ENCODE measurements at places on chromosomes 7 and 10. TPM values are rescaled to one million over a fixed set of nuclear protein-coding genes. Genes with fewer than 3 reads are reported as not detected.

DNA sequence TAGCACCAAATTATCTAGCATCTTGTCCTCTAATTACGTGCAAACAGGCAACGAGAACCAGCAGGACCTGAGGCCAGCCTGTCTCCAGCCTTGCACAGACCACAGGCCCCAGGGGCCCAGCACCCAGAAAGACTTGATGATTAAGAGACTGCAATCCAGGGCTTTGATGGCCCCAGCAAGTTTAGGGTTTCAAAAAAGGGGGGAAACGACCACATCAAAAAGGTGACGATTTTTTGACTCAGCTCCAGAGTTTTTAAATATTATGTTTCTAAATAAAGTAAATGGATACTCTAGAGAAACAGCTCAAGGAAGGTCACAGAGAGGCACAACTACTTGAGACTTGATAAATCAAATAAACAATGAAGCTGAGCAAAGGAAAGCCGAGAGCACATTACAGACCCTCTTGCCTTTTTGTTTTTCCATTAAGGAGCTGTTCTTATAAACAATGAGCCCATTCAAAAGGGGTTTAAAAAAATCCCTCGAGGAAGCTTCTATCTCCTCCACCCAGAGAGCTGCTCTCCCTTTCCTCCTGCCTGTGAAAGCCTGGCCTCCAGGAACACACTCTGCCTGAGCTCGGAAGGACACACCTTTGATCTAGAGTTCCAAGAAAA is 44.1 kb downstream of the GLI3 start:
- peaks cover 18% of the 10 kb centered on the region for H3K4me1 ChIP-seq
- peak; percentile 15 for DNase-seq
- no peaks in the 10 kb centered on the region for H3K36me3 ChIP-seq
- H3K27ac ChIP-seq: no peak overlapping the region
- no peaks in the 10 kb centered on the region for H3K27me3 ChIP-seq

DNA sequence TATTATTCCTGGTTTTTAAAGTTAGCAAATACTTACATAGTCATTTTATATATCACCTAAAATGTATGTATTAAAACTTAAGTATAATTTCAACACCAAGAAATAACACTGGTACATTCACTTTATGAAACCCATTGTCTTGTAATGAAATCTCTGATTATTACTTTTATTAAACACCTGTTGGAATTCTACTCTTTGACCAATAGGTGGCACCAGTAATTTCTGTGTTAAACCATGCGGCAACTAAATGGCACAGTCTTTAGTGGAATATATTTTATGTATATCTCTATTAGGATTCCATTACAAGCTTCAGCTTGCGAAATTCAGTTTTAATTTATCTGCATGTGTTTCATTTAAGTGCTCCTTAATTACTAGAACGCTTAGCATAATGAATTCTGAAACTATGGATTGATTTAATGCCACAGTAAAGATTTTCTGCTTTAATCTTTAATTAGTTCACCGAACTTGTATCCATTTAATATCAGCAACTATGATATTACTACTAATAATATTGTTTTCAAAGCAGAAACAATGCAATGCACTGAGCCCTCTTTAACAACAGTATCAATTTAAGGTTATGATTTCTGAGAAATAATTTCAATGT is 181.3 kb downstream of the MAGI2 start:
- H3K4me1 ChIP-seq: peaks cover 7% of the 10 kb centered on the region
- no peaks in the 10 kb centered on the region for H3K36me3 ChIP-seq
- no peaks in the 10 kb centered on the region for H3K27me3 ChIP-seq
- peak; percentile 55 for DNase-seq
- no peak overlapping the region for H3K4me3 ChIP-seq

GRCh38 chr10:68461032-68461431 is 10.7 kb downstream of the DNA2 start:
- H3K4me3 ChIP-seq: no peak overlapping the region
- no peak for DNase-seq
- no peaks in the 10 kb centered on the region for H3K27me3 ChIP-seq
- H3K4me1 ChIP-seq: no peaks in the 10 kb centered on the region
- H3K27ac ChIP-seq: no peak overlapping the region

DNA sequence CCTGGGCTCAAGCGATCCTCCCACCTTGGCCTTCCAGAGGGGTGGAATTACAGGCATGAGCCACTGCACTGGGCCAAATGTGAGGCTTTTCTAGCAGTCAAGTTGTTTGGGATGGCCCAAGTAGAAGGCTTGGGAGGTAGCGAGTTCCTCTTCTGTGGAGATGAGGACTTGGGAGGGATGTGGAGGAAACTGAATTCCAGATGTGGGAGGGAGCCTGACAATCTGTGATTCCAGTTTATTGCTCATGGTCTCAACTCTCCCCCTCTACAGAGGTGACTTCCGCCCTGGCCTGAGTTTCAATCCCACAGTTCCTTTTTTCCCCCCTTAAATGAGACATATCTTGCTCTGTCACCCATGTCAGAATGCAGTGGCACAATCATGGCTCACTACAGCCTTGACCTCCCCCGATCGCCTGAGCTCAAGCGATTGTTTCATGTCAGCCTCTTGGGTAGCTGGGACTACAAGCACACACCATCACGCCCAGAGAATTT is 3.4 kb downstream of the STYXL1 start:
- peaks cover 4% of the 10 kb centered on the region for H3K4me1 ChIP-seq
- H3K27ac ChIP-seq: no peak overlapping the region
- H3K36me3 ChIP-seq: peaks cover 2% of the 10 kb centered on the region
- DNase-seq: no peak

DNA sequence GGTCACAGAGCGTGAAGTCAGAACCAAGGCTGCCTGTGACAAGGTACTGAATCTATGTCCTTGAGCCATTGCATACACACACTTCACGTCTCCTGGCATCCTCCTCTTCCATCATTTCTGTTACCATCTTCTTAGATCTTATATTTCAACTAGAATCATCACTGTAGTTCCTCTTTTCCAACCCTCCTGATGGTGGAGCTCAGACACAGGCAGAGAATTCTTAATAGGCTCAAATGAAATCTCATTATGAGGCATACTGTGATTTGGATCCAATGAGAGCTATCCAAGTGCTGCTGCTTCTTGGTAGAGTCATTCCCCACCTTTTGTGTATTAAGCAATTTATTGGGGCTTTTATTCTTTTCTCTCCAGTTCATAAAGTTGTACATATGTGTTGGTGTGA is 113.2 kb downstream of the CALCR start:
- H3K4me1 ChIP-seq: no peaks in the 10 kb centered on the region
- no peak for DNase-seq

DNA sequence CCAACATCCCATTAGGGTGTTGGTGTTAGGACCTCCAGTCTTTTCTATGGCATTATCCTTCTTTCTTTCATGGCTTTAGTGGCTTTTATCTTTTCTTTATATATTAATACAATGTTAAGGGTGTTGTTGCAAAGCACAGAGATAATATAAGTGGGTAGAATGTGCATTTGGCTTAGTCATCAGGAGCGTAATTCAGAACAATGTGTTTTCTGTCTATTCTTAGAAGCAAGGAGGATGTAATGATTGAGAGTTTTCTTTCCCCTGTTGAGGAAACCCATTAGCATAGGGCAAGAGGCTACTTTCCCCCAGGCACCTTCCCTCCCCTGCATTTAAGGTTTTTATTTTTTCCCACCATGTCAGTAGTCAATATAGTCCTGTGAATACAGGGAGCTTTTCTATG is 79.7 kb downstream of the TMEM106B start:
- H3K27me3 ChIP-seq: peaks cover 4% of the 10 kb centered on the region
- no peak for DNase-seq
- no peaks in the 10 kb centered on the region for H3K36me3 ChIP-seq
- no peak overlapping the region for H3K4me3 ChIP-seq
- no peak overlapping the region for H3K27ac ChIP-seq

DNA sequence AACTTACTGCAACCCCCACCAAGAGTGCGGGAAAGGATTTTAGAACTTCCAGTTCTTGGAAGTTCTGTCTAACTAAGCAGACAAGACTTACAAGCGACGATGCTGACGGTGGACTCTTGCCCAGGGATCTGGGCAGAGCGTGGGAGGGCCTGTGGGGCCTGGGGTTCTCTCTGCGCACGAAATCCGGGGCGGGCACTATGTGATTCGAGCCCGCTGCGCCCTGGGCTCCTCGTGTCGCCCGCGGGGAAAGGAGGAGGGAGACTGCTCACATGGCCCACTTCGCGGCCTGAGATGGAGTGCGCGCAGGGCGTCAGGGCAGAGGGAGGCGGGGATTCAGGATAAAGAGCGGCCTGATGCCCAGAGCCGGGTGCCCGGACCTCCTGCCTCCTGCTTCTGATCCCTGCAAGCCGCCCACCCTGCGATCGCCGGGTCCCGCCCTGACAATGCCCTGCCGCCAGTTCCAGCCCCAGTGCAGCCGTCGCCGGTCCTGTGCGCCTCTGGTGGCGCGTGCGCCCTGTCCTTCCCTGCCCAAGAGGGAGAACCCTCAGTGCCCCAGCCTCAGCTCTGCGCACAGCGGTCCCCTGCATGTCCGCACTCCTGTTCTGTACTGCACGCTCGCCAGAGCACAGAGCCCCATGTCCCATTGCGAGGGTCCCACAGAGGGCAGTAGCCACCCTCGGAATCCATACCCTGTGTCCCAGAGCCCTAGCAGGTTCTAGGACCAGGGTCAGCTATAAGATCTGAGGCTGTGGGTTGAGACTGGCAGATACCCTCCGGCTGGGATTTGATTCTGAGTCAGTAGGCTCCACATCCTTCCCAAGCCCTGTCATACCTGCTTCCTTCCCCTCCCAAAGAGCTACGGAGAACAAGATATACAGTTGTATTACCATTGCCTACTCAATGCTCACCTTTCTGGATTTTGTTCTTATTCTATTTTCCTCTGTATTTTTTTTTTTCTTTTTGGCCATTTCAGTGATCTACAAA is 99.4 kb upstream of the TMEM106B start:
- no peaks in the 10 kb centered on the region for H3K4me1 ChIP-seq
- H3K36me3 ChIP-seq: no peaks in the 10 kb centered on the region
- peak overlapping the region; percentile 18 for H3K4me3 ChIP-seq
- H3K27me3 ChIP-seq: peaks cover 19% of the 10 kb centered on the region

DNA sequence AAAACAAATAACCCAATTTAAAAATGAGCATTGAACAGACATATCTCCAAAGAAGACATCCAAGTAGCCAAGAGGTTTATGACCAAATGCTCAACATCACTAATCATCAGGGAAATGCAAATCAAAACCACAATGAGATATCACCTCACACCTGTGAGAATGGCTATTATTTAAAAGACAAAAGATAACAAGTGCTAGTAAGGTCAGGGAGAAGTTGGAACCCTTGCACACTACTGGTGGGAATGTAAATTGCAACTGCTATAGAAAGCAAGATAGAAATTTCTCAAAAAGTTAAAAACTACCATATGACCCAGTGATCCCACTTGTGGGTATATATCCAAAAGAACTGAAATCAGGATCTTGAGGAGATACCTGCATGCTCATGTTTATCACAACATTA is 49.5 kb downstream of the SGMS1 start:
- H3K4me3 ChIP-seq: no peak overlapping the region
- no peaks in the 10 kb centered on the region for H3K27me3 ChIP-seq
- DNase-seq: no peak
- no peaks in the 10 kb centered on the region for H3K4me1 ChIP-seq
- no peaks in the 10 kb centered on the region for H3K36me3 ChIP-seq
- H3K27ac ChIP-seq: no peak overlapping the region

DNA sequence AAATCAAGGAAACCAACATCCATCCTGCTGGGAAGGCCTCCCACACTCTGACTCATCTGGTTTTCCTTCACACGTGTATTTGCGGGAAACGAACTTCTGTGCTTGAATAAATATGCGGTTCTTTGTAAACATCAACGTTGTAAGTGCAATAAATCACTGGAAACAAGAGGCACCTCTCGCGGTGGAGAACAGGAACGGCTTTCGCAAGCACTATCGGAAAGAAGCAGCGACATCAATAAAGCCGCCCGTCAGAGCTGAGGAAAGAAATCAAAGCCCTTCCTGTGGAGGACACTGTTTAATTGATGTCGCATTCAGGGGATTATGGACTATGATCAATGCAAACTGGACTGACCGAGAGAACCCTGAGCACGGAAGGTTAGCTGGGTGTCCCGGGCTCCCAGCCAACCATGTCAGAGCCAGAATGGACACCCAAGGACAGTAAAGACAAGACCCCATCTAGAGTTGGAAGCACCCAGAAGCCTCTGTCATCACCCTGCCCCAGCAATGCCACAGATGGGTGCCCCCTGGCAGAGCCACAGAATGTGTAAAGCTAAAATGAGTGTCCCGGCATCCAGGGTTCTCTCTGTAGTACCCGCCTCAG is 37.6 kb downstream of the OAT start:
- peak; percentile 26 for DNase-seq
- peaks cover 3% of the 10 kb centered on the region for H3K27me3 ChIP-seq
- no peaks in the 10 kb centered on the region for H3K4me1 ChIP-seq
- no peak overlapping the region for H3K27ac ChIP-seq
- H3K36me3 ChIP-seq: no peaks in the 10 kb centered on the region
- no peak overlapping the region for H3K4me3 ChIP-seq

- no peak overlapping the region for H3K4me3 ChIP-seq
- no peak overlapping the region for H3K27ac ChIP-seq
- peaks cover 4% of the 10 kb centered on the region for H3K4me1 ChIP-seq
These were observed 21.3 kb downstream of the HBP1 start for GRCh38 chr7:107190090-107190489.

- DNase-seq: no peak
- peaks cover 2% of the 10 kb centered on the region for H3K27me3 ChIP-seq
- H3K4me3 ChIP-seq: no peak overlapping the region
- H3K36me3 ChIP-seq: no peaks in the 10 kb centered on the region
- no peaks in the 10 kb centered on the region for H3K4me1 ChIP-seq
These were observed 10.1 kb downstream of the CFTR start for GRCh38 chr7:117489911-117490310.

TRPV5 gene
- polyA plus RNA-seq: not detected

ELN gene
- polyA plus RNA-seq: 3.1 TPM

HELLS gene
- polyA plus RNA-seq: 24.7 TPM

PILRB gene
- polyA plus RNA-seq: 47.9 TPM
